ENCODE measurements at places on chromosomes 13 and 19.

DNA sequence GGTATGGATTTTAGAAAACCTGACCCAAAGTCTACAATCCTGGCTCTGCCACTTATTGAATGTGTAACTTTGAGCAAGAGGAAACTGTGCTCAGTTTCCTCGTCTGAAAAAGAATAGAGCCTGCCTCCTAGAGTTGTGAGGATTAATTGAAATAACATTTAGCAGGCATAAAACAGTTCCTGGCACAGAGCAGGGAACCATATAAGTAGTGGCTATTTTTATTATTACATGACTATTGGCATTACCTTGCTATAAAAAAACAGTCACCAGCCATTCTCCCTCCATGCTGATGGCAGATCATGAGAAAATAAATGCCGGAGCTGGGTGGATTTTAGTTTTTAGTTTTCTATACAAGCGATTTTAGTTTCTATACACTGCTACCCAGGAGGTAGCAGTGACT lies 5.8 kb downstream of the DOCK9 start:
- DNase-seq = no peak

DNA sequence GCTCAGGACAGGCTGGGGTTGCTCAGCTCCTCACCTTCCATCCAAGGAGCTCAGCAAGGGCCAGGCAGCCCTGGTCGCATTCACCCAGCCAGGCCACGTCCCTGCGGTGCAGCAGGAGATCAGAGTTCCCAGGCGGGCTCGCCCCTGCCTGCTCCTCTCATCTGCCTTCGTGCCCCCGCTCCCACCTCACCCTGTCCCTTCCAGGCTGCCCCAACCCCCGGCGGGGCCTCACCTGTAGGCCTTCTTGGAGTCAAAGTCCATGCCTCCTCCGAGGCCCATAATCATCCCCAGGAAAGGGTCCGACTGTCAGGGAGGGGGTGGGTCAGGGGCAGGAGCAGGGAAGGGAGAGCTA lies 1.3 kb upstream of the RINL start:
- DNase-seq = no peak

- DNase-seq = no peak
These were observed 45.8 kb downstream of the RUBCNL start for GRCh38 chr13:46341112-46341711.

DNA sequence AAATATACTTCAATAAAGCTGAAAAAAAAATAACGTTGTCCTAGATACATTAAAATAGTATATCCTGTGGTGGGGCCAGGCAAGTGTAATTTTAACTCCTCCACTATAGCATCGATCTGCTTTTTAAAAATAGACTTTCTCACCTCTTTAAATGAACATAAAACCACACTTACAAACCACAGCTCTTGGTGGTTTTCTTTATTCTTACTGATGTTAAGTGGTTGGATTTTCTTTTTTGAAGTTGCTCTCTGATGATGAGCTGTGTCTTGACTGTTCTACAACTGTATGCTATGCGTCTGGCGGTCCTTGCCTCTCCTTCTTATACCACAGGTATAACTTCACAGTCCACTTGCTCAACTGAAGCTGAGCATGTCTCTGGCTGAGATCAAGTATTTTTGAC lies 721.5 kb upstream of the KLHL1 start:
- DNase-seq = no peak

DNA sequence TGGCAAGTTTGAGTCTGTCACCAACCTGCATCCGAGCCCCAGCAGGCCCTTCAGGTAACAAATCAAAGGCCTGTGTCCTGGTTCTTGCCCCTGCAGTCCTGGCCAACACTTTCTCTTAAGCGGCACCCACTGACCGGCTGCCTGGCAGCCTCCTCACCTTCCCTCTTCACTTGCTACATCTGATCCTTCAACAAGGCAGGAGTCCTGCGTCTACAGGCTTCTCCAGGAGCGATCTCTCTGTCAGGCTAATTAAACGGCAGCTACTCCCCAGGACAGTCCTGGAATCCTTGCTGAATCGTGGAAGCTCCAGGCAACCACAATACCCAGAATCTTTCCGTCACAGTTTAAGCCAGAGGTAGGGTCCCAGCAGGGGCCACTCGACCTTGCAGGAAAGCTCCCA lies 41.1 kb upstream of the GAS6 start:
- no peak for DNase-seq

DNA sequence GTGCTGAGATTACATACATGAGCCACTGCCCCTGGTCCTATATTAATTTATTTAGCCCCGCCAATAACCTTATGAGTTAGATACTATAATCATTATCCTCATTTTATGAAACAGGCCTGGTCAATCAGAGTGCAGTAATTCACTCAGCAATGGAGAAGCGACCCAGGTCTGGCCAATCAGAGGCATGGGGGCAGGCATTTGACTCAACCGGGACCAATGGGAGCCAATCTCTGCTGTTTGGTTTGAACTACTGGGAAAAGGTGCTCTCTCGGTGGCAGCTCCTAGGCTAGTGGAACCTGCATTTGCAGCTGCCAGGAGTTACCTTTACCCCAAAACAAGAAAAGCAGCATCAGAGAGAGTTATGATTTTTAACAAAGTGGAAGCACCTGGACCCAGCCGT lies 6.6 kb downstream of the SIRT2 start:
- DNase-seq = no peak

DNA sequence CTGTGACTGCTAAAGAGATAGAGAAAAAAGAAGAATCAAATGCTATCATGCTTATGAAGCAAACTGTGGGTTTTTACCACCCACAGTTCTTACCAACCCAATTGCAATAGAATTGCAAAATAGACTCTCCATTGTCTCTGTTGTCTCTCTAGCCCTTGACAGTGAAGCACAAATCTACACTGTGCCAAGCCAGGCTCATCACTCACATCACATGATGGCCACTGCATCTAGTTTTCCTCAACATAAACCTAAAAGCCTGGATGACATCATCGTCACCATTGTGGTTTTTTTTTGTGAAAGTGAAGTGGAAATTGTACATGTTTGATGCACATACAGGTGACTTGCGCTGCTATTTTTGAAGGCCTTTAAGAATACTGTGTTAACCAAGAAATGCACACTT lies 56.1 kb downstream of the KL start:
- peak; percentile 70 for DNase-seq

DNA sequence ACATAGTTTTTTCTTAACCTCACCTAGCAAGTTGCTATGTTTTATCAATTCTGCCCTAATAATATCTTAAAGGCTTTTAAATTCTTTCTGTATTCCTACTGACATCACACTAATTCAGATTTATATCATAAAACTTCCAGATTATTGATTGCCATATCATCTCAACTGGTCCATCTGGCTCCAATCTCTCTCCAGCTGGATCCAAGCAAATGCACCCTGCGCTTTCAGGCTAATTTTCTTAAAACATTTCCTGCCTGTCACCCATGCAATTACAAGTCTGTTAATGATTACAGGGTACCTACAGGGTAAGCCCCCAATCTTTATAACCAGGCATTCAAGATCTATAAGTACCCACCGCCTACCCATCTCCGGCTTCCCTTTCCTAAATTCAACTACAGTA lies 95.2 kb downstream of the SERP2 start:
- no peak for DNase-seq

- no peak for DNase-seq
These were observed 709.8 kb downstream of the UQCRFS1 start for GRCh38 chr19:28502879-28503734.

- DNase-seq = no peak
These were observed 31.5 kb downstream of the ADPRHL1 start for GRCh38 chr13:113421673-113422270.

GRCh38 chr19:10122045-10122444 lies 2.3 kb upstream of the EIF3G start:
- no peak for DNase-seq

GRCh38 chr19:18514800-18515682 lies 6.8 kb downstream of the ELL start:
- DNase-seq = no peak

GRCh38 chr19:32540621-32541020 lies 40.4 kb upstream of the PDCD5 start:
- no peak for DNase-seq

DNA sequence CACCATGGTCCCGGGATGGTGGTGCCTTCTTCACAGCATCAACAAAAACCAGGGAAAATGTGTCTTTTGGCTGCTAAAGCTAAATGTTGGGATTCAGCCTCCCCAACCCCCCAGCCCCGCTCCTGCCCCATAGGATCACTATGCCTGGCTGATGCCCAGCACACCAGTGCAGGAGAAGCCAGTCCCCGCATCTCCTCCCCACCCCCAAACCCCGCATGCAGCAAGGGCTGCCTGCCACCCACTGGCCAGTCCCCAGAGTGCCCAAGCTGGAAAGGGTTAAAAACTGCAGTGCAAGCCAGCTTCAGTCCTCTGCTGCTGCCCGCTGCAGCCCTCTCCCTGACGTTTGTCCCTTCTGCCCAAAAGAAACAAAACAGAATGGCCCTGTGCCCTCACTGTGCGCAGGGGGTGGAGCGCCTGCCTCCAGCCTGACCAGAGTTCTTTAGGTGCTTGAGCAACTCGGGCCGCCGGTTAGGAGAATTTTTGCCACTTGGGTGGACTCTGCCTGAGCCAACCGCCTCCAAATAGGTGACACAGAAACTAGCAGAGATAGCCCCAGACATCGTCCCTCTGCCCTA lies 3.7 kb downstream of the CALM3 start:
- peak; percentile 76 for DNase-seq

- peak; percentile 92 for DNase-seq
These were observed at the start of gene AMER2 for GRCh38 chr13:25171517-25172302. Gene AMER2 (minus strand): TSS chr13:25172288. CDS start chr13:25171619, 669 bp downstream.

DNA sequence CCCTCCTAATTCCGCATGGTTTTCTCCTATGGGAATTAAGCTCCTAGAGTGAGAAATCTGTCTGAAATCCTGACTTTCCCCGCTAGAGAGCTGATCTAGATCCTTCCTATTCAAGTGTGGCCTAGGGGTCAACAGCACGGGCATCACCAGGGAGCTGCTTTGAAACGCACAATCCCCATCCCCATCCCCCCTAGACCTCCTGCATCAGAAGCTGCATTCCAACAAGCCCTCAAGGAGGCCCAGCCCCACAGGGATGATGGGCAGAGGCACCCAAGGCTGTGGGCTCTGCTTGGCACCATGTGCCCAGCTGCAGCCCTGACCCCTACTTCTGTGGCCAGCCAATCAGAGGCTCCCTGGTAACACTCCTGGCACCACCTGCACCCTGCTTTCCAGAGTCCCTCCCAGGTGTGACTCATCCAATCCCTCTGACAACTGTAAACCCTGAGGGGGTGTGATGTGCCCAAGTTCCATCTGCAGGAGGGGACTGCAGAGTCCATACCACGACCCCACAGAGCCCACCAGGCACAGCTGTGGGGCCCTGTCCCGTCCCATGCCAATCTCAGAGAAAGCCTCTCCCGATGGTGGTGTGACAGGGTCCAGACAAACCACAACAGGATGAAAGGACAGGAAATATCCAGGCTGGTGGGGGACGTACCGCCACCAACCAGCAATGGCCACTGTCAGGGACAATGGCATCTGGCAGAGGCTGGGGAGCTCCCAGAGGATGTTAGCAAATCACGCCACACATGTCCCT lies 19.8 kb upstream of the SLC35E1 start:
- no peak for DNase-seq

All from Ammon's horn (tissue), 1 donor.